Stimulated activated CD4-positive, alpha-beta T cell treated with anti-CD3 and anti-CD28 coated beads, TNF-alpha, amount 100 ng/mL, for 24 hours (primary cell): ENCODE measurements at places on chromosomes 4 and X.

- no peak for DNase-seq
These were observed 162.1 kb upstream of the SLC7A11 start for GRCh38 chr4:138404251-138404650.

GRCh38 chr4:3331511-3332394, 38.9 kb downstream of the RGS12 start:
- no peak for DNase-seq

- no peak for DNase-seq
These were observed 1285.5 kb downstream of the STIM2 start for GRCh38 chr4:28146191-28146590.

- no peak for DNase-seq
These were observed 338.8 kb downstream of the PPP3CA start for GRCh38 chr4:101008503-101008902.

DNA sequence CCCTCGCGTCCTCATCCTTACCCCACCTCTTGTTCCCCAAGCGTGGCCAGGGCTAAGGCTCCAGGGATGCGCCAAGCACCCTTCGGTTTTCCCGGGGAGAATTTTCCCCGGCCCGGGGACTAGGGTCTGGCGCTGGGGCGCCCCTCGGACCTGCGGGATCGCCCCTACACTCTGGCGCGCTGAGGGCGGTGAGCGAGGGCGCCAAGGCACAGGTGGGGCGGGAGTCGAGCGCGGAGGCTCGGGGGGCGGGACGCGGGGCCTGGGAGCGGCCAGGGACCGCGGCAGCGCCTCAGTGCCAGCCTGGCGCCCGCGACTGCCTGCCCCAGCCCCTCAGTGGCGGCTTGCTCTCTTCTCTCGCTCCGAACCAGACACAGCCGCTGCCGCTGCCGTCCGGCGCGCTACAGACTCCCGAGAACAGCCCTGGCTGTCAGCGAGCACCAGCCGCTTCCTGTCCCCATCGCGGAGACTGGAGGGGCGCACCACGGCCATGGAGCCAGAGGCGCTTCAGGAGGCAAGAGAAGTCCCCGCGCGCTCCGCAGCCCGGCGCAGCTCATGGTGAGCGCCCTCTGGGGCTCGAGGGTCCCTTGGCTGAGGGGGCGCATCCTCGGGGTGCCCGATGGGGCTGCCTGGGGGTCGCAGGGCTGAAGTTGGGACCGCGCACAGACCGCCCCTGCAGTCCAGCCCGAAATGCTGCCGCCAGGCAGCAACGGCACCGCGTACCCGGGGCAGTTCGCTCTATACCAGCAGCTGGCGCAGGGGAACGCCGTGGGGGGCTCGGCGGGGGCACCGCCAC, at the start of gene DRD5:
Gene DRD5 (plus strand): TSS at position 292 of the 793 bp plus-strand sequence. CDS start 396 bp downstream, at position 688.
- DNase-seq, result no peak

- no peak for DNase-seq
These were observed 63.2 kb downstream of the UBE2K start for GRCh38 chr4:39761005-39761667.

- DNase-seq, result no peak
These were observed 73.7 kb downstream of the ENPP6 start for GRCh38 chr4:184143770-184144564.

DNA sequence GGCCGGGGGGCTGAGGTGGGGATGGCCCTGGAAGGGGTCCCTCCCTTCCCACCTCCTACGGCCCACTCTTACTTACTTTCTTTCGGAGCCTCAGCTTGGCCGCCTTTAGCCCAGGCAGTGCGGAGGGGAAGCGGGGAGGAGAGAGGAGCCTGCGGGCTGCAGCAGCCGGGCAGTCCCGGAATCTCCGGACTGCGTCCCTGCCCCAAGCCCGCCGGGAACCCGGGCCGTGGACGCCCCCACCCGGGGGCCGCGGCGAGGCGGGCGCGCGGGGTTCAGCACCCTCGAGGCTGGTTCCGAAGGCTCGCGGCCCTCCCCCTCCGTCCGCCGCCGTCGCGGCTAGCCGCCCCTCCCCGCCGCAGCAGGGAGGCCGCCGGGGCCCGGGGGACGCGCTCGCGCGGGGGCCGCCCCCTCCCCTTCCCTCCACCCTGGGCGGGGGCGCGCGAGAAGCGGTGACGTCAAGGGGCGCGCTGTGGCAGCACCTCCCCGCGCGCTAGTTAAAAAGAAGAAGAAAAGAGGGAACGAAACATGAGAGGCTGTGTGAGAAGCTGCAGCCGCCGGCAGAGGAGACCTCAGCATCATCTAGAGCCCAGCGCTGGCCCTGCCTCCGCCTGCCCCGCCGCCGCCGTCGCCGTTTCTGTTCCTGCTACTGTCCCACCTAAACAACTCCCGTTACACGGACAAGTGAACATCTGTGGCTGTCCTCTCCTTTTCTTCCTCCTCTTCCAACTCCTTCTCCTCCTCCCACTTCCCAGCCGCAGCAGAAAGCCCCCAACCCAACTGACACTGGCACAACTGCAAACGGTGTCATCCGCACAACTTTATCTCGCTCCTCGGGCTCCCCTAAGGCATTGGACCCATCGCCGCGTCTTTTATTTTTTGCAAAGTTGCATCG, at the start of gene HHIP:
Gene HHIP (plus strand): TSS at position 526 of the 892 bp plus-strand sequence. CDS start 520 bp downstream, outside the sequence.
- no peak for DNase-seq

GRCh38 chr4:5469151-5469775, 239.1 kb downstream of the EVC2 start:
- DNase-seq, result no peak
